ENCODE measurements at places on chromosomes 13 and 19.
A peak's percentile ranks its signal among the peaks of the same experiment; 100 is the strongest.

- no peak for DNase-seq
Measured at GRCh38 chr19:54297759-54298305, 15.1 kb downstream of the LILRA5 start.

DNA sequence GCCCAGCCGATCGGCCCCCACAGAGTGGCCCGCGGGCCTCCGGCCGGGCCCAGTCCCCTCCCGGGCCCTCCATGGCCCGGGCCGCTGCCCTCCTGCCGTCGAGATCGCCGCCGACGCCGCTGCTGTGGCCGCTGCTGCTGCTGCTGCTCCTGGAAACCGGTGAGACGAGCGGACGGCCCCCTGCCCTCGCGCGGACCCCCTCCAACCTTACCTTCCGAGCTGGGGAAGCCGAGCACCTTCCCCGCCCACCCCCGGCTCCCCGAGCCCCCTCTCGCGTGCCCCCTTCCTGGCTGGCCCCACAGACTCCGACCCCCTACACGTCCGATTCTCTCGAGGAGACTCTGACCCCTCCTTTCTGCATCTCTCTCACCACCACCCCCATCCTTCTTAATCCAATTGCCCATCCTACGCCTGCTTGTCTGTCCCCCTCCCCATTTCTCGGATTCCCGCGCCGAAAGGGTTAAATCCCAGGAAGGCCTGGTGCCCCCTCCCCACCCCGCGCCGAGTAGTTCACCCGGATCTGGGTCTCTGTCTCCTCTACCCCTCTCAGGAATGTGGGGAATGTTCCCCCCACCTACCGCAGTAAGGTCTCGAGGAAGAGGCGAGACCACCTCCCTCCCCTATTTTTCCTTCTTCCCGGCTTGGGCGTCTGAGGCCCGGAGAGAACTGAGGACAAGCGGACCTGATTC is 502 bp downstream of the NECTIN2 start:
- no peak for DNase-seq

DNA sequence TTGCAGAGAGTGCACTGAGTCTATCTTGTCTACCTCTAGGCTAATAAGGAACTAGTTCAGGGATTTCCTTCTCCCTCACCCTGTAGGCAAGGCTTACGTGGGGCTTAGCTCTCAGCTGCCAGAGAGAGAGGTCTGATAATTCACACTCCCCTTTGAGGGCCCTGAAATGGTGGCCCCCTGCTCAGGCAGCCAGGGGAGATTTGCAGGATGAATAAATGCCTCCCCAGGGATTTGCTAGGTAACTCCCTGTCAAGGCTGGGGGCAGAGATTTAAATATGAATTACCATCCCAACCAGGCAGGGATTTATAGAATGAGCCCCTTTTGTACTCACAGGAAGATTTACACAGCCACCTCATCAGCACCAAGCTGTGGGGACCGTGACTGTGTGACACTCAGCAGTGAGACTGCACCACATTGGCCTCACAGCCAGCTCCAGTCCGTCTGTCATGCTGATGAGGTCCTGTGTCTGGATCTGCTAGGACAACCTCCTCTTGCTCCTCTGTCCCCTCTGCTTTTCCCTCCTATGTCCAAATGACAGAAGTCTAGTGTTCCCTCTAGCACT is 73.4 kb downstream of the CBY2 start:
- DNase-seq = no peak

- no peak for DNase-seq
Measured at GRCh38 chr13:73146707-73147106, 87.9 kb downstream of the KLF5 start.

- no peak for DNase-seq
Measured at GRCh38 chr13:110883542-110883941, 31.3 kb downstream of the ANKRD10 start.

GRCh38 chr19:58559275-58560006 is 1.0 kb upstream of the UBE2M start:
- DNase-seq = peak; percentile 97

- DNase-seq = no peak
Measured at GRCh38 chr13:40178130-40178529, 488.3 kb downstream of the FOXO1 start.

DNA sequence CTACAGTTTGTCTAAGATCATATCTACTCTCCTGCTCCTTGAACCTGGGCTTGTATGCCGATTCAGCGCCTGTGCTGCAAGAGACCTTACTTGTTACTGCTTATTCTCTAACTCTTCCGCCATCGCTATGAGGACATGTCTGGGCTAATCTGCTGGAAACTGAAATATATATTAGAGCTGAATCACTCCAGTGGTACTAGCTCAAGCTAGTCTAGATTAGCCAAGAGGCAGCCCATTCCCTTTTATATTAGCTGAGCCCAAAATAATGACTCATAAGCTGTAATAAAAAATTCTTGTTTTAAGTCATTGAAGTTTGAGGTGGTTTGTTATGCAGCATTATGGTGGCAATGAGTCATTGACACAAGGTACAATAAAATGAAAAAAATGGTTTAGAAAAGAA is 52.8 kb downstream of the SLC6A16 start:
- no peak for DNase-seq

GRCh38 chr19:13033819-13034611 is 38.7 kb downstream of the NFIX start:
- DNase-seq = peak; percentile 63

DNA sequence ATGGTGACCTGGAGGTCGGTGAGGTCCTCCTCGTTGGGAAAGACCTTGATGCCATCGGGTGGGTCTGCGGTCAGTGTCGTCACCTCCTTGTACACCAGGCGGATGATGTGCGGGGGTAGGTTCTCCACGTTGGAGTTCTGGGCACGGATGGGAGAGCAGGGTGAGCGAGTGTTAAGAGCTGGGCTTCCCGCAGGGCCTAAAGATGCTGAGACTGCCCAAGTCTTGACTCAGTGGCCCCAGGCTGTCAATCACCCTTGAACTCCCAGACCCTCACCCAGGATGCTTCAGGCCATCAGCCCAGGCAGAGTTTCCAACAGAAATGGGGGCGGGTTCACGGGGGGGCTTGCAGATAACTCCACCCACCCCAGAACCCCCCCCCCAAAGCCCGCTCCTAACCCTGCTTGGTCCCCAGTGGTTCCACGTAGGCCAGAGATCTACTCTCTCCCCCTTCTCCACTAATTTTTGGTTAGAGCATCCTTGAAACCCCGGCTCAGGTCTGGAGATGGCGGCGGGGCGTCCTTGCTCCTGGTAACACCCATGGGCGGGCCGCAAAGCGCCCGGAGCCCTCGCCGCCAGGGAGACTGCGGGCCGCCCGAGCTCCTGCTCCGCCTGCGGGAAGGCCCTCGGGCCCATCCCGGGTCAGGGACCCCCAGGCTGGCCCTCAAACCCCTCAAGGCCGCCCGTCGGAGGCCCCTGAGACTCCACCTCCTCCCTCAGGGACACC is 600 bp downstream of the UBE2S start:
- DNase-seq = no peak

GRCh38 chr19:1239796-1240737 is 1.5 kb upstream of the ATP5F1D start:
- peak; percentile 100 for DNase-seq

DNA sequence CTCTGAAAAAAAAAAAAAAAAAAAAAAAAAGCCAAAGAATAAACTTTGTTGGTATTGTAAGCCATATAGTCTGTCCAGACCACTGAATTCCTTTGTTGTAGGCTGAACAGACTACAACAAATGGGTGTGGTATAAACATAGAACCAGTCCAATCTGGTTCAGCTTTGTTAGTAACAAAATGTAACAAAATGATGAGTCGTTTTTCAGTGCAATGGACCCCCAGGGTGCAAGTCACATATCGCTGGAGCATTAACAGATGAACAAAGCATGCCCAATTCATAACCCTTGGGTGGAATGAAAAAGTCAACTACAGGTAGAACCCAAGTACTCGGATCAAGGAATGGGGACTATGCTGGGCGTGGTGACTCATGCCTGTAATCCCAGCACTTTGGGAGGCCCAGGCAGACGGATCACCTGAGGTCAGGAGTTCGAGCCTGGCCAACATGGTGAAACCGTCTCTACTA is 13.6 kb upstream of the FCHO1 start:
- DNase-seq = no peak

- no peak for DNase-seq
Measured at GRCh38 chr13:58085819-58086218, 454.3 kb downstream of the PCDH17 start.

DNA sequence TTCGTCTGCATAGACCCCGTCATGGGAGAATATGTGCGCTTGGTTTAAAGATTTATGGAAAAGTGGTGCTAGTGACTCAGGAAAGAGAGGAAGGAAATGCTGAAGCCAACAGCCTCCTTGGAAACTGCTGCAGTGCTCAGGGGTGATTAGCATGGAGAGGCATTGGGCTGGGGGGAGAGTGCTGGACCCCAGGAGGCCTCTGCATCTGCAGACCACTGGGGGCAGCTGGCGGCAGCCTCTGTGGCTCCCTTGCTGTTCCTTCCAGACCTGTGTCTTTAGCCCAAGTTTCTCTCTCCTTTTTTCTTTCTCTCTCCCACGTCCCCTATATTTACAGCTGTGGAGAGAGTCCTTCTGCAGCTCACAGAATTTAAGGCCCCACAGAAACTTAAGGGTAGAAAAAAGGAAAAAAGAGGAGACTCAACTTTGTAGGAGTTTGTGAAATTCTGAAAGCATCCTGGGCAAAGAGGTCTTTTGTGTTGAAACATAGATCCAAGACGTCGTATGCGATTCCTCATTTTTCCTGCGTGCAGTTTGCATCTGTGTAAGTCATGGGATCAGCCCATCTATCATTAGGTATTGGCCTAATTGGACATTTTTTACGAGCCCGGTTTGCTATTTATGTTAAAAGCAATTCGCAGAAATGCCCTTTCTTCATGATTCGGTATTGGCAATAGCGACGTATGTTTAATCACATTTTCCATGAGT is 116.2 kb upstream of the ZNF536 start:
- no peak for DNase-seq

DNA sequence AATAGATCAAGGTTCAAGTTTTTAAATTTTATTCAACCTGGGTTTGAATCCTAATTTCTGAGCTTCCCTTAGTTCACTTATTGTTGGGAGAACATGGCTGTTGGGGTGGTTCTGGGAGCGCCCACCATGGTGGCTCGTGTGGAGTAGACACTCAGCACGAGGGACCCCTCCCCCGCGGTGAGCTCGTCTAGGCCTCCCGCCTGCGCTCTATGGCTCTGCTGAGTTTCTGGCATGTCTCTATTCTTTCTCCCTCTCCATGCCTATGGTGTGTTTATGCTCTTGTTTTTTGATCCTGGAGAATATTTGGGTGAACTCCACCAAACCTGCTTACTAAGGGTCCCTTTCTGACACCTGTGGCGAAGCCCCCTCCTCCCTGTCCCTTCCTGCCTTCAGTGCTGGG is 1.6 kb upstream of the EPN1 start:
- DNase-seq = no peak

DNA sequence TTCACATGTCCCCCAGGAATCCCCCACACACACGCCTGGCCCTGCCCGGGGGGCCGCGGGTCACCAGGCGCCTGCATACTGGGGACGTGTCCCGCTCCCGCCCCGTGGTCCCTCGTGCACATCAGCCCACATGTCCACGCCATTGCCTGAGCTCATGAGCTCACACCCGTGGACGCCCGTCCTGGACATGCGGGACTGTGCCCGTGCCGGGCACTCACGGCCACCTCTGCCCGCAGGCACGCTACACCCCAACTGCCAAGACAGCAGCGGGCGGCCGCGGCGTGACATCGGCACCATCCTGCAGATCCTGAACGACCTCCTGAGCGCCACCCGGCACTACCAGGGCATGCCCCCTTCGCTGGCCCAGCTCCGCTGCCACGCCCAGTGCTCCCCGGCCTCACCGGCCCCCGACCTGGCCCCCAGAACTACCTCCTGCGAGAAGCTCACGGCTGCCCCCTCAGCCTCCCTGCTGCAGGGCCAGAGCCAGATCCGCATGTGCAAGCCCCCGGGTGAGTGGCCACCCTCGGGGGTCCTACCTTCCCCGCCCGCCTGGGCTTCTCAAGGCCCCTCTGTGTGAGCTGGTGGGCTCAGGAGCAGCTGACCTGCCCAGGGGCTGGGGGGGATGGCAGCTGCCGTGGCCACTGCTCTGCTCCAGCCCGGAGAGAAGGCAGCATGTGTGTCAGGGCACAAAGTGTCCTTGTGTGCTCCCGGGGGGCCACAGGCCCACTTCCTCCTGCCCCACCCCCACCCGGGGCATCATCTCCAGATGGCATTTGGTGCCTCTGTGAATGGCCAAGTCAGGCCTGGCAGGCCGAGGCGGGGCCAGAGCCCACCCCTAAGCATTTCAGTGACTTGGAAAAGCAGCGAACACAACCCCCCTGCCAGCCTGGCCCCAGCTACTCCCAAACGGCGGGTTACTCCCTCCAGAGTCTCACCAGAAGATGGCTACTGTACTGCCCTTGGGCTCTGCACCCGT is 7.1 kb downstream of the MIDN start:
- DNase-seq = no peak

DNA sequence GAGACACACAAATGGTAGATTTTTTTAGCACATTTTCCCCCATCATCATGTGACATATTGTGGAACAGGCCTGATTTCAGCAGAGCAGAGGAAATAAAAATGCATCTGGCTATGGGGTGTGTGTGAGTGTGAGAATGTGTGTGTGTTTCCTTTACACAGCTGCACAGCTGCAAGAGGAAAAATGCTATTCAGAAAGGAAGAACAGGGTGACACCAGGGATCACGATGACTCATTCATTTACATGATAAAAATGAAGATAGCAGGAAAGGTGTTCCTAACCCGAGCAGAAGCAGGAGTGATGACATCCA is 469.5 kb upstream of the TSHZ3 start:
- no peak for DNase-seq
